ENCODE measurements at places on chromosomes 5 and 9.

DNA sequence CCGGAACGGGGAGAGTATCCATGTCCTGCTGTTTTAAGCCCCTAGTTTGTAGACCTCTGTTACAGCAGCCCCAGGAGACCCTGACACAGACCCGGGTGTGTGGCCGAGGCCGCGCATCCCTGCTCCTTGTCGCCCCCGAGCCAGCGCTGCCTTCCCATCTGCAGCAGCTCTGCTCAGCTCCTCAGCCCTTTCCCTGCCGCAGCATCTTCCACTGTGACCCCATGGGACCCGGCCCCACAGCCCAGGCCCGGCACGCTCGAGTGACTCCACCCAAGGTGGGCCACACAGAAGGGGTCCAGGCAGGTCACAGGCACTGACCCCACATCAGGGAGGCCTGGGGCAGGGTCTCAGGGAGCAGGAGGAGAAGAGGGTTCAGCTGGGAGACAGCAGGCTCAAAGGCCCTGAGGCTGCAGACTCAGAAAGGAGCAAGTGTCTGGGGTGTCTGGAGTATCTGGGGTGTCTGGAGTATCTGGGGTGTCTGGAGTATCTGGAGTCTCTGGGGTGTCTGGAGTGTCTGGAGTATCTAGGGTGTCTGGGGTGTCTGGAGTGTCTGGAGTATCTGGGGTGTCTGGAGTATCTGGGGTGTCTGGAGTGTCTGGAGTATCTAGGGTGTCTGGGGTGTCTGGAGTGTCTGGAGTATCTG, 31.2 kb downstream of the LHX3 start:
- DNase-seq, result no peak

DNA sequence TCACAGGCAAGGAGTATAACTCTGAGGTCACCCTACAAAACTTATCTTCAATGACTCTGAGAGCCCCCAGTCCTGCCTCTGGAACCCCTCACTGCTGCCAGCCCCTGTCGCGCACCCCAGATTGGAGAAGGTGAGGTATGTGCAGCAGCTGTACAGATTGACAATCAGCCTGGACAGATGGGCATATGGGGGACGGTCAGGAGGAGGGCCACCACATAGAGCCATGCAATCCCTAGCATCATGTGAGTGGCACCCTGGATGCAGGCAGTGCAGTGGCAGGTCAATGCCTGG, 90.1 kb downstream of the LMX1B start:
- DNase-seq, result no peak

GRCh38 chr5:143889986-143890385, 78.0 kb downstream of the HMHB1 start:
- DNase-seq, result no peak

- no peak for DNase-seq
Observed at GRCh38 chr5:79850316-79850822, 140.7 kb downstream of the MTX3 start.

DNA sequence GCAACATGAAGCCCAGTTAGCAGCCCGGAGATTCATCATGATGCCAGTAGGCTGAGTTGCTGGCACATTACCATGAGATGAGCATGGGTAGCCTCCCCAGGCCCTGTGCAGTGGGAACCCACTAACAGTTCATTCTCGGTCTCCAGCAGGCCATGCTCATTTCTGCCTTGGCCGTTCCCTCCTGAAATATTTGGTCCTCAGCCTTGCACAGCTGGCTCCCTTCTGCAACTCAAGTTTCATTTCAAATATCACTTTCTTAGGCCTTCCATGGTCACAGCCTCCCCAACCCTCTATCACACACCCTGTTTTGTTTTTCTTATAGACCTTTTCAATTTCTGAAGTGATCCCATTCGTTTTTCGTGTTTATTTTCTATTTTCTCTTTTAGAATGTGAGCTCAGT, 125.4 kb upstream of the VLDLR start:
- DNase-seq, result no peak

DNA sequence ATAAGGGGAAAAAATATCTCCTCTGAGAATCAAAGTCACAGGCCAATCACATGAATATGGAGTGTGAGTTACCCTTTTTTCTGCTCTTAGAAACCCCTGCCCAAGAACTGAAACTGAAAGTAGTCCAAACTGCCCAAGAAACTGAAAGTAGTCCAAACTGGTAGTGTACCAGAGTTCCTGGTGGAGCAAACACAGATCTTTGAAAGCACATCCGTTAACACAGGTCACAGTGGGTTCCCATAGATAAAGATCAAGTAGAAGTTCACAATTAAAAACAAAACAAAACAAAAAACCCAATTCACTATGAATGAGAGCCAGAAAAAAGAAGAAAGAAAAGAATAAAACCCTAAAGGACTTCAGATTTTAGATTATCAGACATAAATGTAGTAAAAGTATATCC, 332.4 kb upstream of the EFNA5 start:
- DNase-seq, result peak; percentile 78

DNA sequence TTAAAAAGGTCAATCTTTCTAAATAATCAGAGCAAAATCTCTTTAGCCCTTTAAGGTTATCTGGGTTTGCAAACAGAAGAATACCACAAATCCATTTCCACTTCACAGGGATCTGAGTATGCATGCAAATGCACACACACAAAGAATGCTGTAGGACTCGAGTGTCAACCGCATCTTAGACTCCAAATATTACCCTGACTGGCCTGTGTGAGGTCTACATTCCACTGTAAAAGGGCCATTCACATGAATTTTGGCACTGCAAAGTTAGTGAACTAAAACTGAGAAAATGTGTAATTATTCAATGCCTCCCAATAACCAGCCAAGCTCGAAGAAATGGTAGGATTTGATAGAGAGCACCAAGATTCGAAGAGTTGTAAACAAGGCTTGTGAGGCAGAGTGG, 199.9 kb downstream of the AGTPBP1 start:
- no peak for DNase-seq

DNA sequence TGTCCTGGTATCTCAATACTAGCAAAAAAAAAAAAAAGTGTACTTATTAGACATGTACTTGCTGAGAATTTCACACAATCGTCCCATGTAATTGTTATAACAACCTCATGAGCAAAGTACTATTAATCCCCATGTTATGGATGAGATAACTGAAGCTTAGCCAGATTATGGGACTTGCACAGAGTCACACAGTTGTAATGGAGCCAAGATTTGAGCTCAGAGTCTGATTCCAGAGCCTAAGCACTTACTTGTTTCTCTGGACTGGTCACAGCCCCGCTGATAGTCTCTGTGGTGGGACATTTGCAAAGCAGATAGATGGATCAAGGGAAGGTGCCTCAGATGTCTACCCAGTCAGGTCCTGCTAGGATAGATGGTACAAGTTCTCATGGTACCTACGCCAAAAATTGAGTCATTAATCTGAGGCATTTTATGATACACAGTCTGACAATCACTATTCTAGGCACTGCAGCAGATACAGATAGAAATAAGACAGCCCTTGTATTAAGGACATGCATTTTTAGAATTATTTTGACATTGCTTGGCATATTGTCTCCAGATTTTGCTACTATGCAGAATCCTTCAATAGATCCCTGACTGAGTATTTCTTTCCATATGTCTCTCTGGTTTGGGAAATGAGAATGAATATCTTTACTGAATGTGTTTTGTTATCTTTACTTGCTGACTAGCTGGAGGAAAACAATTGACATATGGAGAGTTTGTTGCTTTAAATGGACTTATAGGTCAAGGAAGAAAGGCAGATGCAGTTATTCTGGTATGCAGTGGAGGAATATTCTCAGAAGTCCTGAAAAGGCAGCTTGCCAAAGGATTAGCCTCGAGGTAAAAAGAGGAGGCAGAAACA, 149.5 kb downstream of the ADAMTSL1 start:
- DNase-seq, result no peak

GRCh38 chr5:2740876-2741555, 10.5 kb downstream of the IRX2 start:
- no peak for DNase-seq

DNA sequence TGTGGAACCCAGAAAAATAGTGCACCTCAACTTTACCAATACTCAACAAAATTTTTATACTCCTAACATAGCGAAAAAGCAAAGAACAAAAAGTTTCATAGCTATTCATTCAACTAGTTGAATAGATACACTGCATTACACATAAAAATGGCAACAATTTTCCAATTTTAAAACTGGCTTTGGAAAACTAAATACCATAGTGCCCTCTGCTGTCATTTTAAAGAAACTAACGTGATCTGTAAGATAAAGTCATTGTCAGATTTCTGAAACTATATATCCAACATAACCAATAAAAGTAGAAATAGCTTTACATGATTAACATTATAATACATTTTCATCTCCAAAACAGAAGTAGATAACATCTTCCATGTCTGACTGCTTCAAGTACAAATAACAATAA, 31.6 kb downstream of the DTWD2 start:
- no peak for DNase-seq

DNA sequence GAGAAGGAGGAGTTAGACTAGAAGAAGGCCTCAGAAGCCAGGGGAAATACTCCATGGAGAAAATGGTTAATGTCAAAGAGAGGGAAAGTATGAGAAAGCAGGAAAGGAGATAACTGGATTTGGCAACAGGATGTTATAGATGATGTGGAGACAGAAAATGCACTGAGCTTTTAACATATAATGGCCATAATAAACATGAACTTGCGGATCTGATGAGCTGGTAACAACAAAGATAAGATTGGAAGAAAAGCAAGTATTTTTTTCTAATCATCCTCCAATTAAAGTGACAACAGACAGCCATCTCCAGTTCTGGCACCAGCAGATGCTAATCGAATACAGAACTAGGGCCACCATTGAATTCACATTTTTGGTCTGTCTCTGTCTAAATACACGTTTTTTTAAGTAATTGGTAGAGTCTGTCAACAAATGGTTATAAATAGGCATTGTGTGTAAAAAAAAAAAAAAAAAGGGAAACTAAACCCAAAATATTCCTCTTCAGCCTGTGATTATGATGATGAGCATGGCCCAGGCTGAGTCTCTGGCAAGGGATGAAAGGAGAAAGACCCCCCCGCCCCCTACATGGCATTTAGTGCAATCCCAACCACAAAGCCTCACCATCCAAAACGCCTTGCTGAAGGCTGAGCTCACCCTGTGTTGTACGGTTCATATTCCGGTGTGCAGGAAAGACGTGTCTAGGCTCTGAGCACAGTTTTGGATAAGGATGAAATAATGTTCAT, 149.5 kb upstream of the LHFPL2 start:
- DNase-seq, result peak; percentile 43

- no peak for DNase-seq
Observed at GRCh38 chr9:93059011-93059714, 662 bp downstream of the SUSD3 start.

DNA sequence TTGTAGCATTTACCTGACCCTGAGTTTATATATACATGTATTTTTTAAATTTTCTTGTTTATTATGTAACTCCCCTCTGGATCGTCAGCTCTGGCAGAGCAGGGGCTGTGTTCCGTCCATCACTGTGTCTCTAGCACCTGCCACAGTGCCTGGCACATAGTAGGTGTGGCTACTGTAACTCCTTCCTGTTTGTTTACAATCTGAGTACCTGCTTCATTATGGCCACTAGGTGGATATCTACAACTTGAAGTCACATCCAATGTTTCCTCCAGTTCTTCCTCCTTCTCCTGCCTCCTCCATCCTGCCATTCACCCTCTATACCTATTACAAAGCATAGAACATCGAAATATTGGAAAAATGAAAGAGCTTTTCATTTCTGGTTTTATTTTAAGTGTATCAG, 14.2 kb upstream of the PPP1R2B start:
- no peak for DNase-seq

- DNase-seq, result peak; percentile 74
Observed at GRCh38 chr5:68277431-68277830, 61.9 kb downstream of the PIK3R1 start.

- peak; percentile 59 for DNase-seq
Observed at GRCh38 chr5:96687812-96688453, 25.8 kb downstream of the CAST start.

GRCh38 chr5:174573221-174573994, 151.0 kb upstream of the MSX2 start:
- no peak for DNase-seq

- no peak for DNase-seq
Observed at GRCh38 chr5:69004127-69004526, 89.7 kb upstream of the SLC30A5 start.

DNA sequence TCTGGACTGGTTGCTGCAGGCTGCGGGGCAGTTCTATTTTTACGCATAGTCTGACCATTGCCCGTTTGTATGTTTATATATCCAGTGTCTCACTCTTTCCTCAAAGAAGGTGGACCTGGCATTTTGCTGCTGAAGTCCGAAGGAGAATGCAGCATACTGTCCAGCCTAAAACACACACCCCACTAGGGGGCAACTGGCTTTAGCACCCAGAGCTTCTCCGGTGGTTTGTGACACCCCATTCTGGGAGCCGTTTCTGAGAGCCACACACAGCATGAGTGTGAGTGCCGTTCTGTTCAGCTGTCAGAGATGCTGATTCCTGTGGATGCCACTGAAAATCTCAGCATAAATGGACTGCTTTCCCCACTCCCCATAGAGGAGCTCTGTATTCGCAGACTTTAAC, 290.5 kb upstream of the TAS2R1 start:
- no peak for DNase-seq

GRCh38 chr5:154610321-154611154, 132.5 kb upstream of the HAND1 start:
- DNase-seq, result peak; percentile 89

DNA sequence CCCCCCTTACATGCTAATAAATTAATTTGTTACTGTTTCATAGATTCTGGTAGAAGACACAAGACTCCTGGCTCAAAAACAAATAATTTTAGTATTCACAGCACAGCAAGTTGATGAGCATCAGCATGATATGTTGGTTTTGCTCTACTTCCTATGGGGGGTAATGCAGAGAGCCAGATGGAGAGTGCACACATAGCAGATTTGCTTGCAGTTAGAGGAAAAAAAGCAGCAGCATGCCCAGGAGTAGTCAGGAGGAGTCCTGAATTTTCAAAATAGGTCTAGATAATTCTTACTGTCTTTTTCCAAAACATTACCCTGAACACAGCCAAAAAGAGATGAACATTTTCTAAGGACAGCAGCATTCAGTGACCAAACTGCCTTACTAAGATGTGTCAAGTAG, 261.3 kb downstream of the COX7C start:
- DNase-seq, result no peak

- peak; percentile 51 for DNase-seq
Observed at GRCh38 chr5:76468635-76469425, 65.7 kb downstream of the IQGAP2 start.

- DNase-seq, result no peak
Observed at GRCh38 chr5:58898006-58898405, 315.1 kb downstream of the RAB3C start.

DNA sequence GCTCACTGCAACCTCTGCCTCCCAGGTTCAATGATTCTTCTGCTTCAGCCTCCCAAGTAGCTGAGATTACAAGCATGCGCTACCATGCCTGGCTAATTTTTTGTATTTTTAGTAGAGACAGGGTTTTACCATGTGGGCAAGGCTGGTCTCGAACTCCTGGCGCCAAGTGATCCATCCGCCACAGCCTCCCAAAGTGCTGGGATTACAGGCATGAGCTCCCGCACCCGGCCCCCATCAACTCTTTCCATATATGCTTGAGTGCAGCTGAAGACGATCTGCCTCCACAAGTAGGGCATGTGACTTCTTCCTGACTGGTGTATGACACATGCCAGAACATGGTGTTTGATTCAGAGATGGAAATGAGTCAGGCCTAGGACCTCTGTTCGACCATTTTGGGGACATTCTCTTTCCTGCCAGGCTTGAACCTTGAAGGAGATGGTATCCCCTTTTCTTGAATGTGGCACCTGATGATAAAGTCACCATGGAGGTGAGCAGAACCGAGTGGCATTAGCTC, 7.5 kb upstream of the CNOT6 start:
- no peak for DNase-seq

- peak; percentile 96 for DNase-seq
Observed at GRCh38 chr9:109012876-109013678, at the start of gene CTNNAL1. CTNNAL1 (minus strand) TSS chr9:109013499; CDS start chr9:109013442, 57 bp downstream.

- DNase-seq, result no peak
Observed at GRCh38 chr5:150067405-150067960, 18.9 kb downstream of the CSF1R start.

- DNase-seq, result no peak
Observed at GRCh38 chr9:120538339-120538738, 41.6 kb downstream of the CDK5RAP2 start.

Data from Daoy (cell line).